ENCODE measurements at places on chromosomes 4 and X.

GRCh38 chrX:115425359-115425758 is 135.6 kb upstream of the PLS3 start:
- DNase-seq = no peak

DNA sequence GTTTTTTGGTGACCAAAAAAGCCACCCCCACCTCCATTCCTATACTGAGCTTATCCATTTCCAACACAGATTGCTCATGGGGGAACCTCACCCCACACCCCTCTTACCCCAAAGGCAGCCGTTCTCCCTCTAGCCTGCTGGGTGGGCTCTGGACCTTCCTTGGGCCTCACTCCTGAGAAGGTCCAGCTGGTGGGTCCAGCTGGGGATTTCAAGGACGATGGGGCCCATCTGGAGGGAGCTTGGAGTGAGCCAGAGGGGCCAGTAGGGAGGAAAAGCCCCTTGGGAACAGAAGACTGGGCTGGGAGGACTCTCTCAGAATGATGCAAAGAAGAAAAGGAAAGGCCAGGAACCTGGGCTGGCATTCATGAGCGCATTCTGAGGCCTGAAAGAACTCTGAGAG is 42.0 kb upstream of the PJA1 start:
- no peak for DNase-seq

GRCh38 chr4:23060776-23061175 is 368.0 kb downstream of the GBA3 start:
- no peak for DNase-seq

- no peak for DNase-seq
These were observed 1413.0 kb downstream of the PCDH7 start for GRCh38 chr4:32133141-32133540.

DNA sequence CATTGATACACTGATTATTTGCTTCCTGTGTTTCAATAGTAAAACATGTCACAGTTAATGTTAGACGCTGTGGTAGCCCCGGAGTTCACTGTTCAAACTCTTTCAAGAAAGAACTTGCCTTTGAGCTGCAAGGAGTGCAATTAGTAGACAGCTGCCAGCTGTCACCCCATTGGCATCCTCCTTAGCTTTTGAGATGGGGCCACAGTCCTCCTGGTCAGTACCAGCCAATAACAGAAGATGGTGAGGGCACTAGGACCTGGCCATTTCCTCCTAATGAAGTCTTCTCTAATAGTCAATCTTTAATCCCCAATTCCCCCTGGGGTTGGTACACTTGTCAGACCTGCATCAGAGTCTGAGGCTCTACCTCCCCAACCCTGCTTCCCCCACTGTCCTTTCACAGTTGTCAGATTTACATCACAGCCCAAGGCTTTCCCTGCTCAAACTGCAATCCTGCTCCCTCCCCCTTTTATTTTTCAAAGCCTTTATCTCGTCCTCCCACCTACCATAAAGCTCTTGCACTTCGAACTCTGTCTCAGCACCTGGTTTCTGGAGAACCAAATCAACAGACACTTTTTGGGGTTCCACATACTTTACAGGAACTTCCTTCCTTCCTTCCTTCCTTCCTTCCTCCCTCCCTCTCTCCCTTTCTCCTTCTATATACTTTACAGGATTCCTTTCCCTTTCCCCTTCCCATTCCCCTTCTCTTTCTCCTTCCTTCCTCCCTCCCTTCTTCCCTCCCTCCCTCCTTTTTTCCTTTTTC is 182.0 kb downstream of the RASL11B start:
- no peak for DNase-seq

DNA sequence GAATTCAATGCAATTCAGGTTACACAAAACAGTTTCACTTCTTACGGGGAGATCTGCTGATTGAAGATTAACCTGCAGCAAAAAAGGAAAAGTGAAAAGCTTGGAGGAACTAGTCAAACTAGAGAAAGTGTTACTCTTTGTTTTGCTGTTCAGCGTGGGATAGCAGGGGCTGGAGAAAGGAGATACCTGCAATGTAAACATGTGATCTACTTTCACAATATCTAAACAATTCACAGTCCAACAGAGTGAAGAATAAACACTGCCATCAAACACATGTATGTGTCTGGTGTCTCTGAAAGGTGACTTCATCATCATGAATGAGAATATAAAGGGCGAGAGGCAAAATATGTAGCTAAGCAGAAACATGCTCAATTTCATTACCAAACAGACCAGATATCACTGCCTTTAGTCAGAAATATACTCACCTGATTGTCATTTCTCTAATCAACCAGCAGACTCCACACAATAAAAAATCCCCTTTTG is 26.4 kb downstream of the NIPAL1 start:
- DNase-seq = peak; percentile 5

GRCh38 chr4:163744861-163745260 is 250.4 kb downstream of the TMA16 start:
- no peak for DNase-seq

GRCh38 chrX:154366666-154367055 is 7.8 kb downstream of the FLNA start:
- DNase-seq = no peak

DNA sequence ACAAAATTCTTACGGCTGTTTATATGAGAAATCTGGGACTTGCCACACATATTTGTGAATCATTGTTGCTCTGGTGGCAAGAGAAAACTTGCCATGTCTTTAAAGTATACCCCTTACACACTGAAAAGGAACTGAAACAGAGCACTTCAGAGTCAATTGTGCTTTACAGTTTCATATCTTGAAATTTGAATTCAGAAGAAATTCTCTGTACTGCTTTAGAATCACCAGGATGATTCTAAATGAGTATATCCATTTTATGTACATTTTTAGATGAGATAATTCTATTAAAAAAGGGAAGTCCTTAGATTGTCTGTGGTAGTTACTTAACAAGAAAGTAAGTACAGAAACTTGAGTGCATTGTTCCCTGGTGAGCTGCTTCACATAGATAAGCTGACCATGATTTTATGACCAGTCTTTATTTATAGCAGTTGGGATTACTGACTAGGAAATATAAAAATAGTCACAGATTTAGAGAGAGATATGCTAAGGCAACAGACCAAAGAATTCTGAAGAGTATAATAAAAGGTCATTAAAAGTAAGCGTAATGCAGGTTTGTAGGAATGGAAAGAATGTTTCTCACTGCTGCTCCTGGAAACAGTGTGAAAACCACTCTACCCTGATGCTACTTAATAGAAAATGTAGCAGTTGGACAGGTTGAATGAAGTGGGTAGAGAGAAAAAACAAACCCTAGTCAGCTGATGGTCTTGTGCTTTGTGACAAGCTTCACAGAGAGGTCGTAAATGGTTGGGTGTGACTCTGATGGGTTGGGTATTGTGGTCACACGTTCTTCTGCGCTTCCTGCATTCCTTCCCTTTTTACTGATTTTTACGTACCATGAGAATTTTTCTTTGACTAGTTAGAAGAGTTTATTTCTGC is 41.0 kb downstream of the FNIP2 start:
- DNase-seq = peak; percentile 49

- no peak for DNase-seq
These were observed 101.0 kb downstream of the ATP11C start for GRCh38 chrX:139831675-139832456.

Data from NCI-H510A treated with DMSO at 0.1 percent for 48 hours (cell line).